H9 (cell line): ENCODE measurements at places on chromosomes 2 and 18. TPM values are rescaled to one million over a fixed set of nuclear protein-coding genes. Genes with fewer than 3 reads are reported as not detected.

DNA sequence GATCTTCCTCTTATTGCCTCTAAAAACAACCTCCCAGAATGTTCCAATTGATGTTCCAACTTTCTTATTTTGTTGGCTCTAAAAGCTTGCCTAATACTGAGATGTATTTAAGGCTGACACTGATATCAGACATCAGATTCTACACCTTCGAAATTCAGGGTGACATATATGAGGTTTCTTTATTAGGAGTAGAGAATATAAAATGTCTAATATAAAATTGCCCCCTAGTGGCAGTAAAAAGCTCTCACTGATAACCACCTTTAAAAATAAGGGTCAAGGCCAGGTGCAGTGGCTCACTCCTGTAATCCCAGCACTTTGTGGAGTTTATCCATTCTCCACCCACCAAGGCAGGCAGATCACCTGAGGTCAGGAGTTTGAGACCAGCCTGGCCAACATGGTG, 789.7 kb upstream of the SLC39A10 start:
- no peaks in the 10 kb centered on the region for H3K27me3 ChIP-seq
- DNase-seq, result no peak
- no peaks in the 10 kb centered on the region for H3K36me3 ChIP-seq

DNA sequence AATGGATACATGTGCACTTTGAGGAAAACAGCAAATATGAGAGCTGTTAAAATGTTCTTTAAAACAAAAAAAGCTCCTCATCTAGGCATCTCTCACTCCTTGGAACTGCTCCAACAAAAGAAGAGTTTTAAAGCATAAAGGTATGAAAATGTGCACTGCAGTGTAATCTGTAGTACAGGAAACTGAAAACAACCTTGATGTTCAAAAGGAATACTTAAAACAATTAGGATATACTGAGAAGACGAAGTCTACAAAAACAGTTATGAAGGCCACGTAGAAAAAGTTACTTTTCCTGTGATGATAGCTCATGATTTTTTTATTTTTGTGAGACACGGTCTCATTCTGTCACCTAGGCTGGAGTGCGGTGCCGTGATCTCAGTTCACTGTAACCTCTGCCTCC, 2.1 kb upstream of the GPR75 start:
- peaks cover 16% of the 10 kb centered on the region; the same call in 2 of the 3 replicates for H3K36me3 ChIP-seq
- H3K27ac ChIP-seq, result no peak overlapping the region
- no peak overlapping the region for H3K4me3 ChIP-seq
- no peaks in the 10 kb centered on the region for H3K4me1 ChIP-seq
- H3K27me3 ChIP-seq, result no peaks in the 10 kb centered on the region; the same call in 1 of the 2 replicates

- H3K27ac ChIP-seq, result no peak within 1 kb of the TSS
- H3K27me3 ChIP-seq, result no peaks in the 10 kb centered on the region
These were observed at the start of gene CSRNP3 for GRCh38 chr2:165469417-165469816. CSRNP3 (plus strand) TSS chr2:165469698; CDS start chr2:165595066, 125,368 bp downstream.

- H3K27me3 ChIP-seq, result no peaks in the 10 kb centered on the region
- H3K27ac ChIP-seq, result no peak overlapping the region
- H3K4me3 ChIP-seq, result no peak overlapping the region
- DNase-seq, result no peak
These were observed 254.2 kb upstream of the SALL3 start for GRCh38 chr18:78725426-78725825.

DNA sequence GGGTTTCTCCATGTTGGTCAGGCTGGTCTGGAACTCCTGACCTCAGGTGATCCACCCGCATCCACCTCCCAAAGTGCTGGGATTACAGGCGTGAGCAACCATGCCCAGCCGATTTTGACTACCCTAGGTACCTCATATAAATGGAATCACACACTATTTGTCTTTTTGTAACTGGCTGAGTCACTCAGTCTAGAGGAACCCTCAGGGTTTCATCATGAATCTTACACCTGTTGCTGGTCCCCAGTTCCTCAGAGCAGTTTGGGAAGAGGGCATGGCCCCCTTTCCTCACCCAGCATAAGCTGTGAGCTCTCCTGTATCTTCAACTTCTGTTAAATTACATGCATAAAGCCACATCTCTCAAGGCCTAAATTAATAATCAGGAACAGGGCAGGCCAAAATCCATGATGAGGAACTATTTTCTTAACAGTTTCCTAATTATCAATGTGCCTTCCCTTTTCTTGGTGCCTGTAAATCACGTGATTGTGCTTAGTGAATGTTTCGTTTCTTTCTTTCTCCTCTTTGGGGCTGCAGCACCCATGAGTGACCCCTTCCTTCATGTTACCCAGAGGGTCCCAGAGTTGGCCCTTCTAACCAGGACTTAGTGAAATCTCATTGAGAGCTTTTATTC, 20.9 kb downstream of the DYSF start:
- no peak for DNase-seq
- no peak overlapping the region for H3K27ac ChIP-seq
- no peak overlapping the region for H3K4me3 ChIP-seq
- H3K4me1 ChIP-seq, result no peaks in the 10 kb centered on the region
- H3K36me3 ChIP-seq, result no peaks in the 10 kb centered on the region
- no peaks in the 10 kb centered on the region for H3K27me3 ChIP-seq

DNA sequence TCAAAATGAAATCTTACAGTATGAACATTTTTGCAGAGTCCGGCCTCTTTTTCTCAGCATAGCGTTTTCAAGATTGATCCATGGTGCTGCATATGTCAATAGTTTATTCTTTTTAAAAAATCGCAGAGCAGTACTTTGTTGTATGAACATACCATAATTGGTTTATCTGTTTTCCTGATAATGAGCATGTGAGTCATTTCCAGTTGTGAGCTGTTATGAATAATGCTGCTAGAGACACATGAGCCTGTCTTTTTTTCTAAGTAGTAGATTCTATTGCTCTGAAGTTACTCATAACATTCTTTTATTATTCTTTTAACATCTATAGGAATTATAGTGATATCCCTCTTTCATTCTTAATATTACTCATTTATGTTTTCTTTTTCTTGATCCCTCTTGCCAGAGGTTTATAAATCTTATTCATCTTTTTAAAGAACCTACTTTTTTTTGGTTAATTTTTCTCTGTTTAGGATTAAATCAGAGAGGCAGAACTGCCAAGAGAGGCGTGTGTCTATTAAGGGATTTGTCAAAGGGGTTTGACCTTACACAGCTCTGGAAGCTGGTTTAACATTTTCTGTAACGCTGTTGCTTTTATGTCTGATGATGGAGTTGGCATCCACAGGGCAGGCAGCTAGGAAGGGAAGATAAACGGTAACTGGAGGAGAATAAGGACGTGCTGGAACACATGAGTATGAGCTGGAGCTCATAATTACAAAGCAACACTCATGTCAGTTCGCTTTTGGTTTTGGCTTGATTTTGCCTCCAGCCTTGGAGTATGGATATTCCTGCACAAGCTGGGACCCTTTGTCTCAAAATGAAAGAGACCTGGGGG, 47.4 kb downstream of the MGAT5 start:
- no peaks in the 10 kb centered on the region for H3K27me3 ChIP-seq
- H3K4me1 ChIP-seq, result peaks cover 3% of the 10 kb centered on the region; the same call in 1 of the 2 replicates
- no peak overlapping the region for H3K4me3 ChIP-seq
- no peaks in the 10 kb centered on the region for H3K36me3 ChIP-seq

DNA sequence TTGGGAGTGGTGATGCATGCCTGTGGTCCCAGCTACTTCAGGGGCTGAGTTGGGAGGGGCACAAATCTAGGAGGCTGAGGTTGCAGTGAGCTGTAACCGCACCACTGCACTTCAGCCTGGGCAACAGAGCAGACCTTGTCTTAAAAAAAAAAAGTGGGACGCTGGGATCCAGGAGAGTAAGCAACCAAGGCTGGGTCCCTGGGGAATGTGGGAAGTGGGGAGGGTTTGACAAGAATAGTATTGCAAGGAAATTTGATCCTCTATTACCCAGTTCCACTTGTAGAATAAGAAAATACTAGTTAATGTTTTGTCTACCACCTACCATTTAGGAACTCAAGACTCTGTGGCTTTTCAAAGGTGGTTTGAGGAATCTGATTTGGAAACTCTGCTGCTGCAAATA, 21.1 kb upstream of the DYTN start:
- no peak overlapping the region for H3K27ac ChIP-seq
- H3K4me3 ChIP-seq, result no peak overlapping the region
- no peak for DNase-seq
- no peaks in the 10 kb centered on the region for H3K27me3 ChIP-seq
- no peaks in the 10 kb centered on the region for H3K4me1 ChIP-seq

SDC1 gene
- total RNA-seq, result 22.3 and 25.1 TPM in 2 replicates

RFTN2 gene
- total RNA-seq, result 0.11 and 0.28 TPM in 2 replicates

DNA sequence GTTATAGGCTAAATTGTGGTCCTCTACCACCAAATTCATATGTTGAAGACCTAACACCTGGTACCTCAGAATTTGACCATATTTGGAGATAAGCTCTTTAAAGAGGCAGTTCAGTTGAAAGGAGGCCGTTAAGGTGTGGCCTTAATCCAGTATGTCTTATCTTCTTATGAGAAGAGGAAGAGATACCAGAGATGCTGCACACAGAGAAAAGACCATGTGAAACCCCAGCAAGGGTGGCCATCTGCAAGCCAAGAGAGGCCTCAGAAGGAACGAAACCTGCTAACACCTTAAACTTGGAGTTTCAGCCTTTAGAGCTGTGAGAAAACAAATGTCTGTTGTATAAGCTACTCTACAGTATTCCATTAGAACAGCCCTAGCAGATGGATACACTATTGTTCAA, 528.1 kb upstream of the DCC start:
- DNase-seq, result no peak
- no peaks in the 10 kb centered on the region for H3K27me3 ChIP-seq
- no peaks in the 10 kb centered on the region for H3K4me1 ChIP-seq
- H3K4me3 ChIP-seq, result no peak overlapping the region
- H3K36me3 ChIP-seq, result no peaks in the 10 kb centered on the region
- H3K27ac ChIP-seq, result no peak overlapping the region

DDX18 gene
- 114 and 115 TPM in 2 replicates for total RNA-seq

DNA sequence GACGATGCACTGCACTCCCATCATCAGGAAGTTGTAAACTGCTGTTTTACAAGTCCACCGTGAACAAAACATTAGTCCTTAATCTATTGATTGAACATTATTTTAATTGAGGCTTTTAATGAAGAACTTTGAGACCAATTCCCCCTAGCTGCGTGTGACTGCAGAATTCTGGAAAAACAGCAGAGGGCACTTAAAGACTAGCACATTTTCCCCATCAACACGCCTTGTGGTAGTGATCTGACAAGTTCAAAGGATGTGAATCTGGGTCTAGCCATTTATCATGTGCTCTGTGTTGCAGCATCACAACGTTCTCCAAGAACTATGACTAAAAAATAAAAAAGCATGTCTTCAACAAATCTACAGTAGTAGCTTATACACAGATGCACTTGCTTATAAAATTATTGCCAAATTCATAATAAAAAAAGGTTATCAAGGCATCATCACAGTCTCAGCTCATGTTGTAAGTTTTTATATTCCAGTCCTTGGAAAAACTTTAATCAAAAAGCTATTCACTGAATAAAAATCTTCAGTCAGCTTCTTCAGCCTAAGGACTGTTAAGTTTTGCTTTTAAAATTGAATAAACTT, 35.8 kb downstream of the SKOR2 start:
- no peak overlapping the region for H3K27ac ChIP-seq
- H3K36me3 ChIP-seq, result no peaks in the 10 kb centered on the region
- H3K27me3 ChIP-seq, result no peaks in the 10 kb centered on the region; the same call in 1 of the 2 replicates
- no peaks in the 10 kb centered on the region for H3K4me1 ChIP-seq
- DNase-seq, result no peak

GRCh38 chr2:68751397-68752339, 17.1 kb downstream of the ARHGAP25 start:
- H3K27me3 ChIP-seq, result no peaks in the 10 kb centered on the region
- no peak overlapping the region for H3K4me3 ChIP-seq
- DNase-seq, result peak; percentile 90
- H3K4me1 ChIP-seq, result peaks cover 4% of the 10 kb centered on the region; the same call in 1 of the 2 replicates

GRCh38 chr2:69931832-69932595, 17.1 kb downstream of the MXD1 start:
- H3K27me3 ChIP-seq, result no peaks in the 10 kb centered on the region
- DNase-seq, result no peak
- no peak overlapping the region for H3K27ac ChIP-seq
- no peaks in the 10 kb centered on the region for H3K36me3 ChIP-seq

GCG gene
- total RNA-seq, result not detected in 2 replicates

ANKRD30BL gene
- not detected in 2 replicates for total RNA-seq

RASGRP3 gene
- total RNA-seq, result not detected in 2 replicates

GRCh38 chr2:119637371-119637770, 41.6 kb upstream of the TMEM177 start:
- H3K27me3 ChIP-seq, result no peaks in the 10 kb centered on the region
- H3K36me3 ChIP-seq, result no peaks in the 10 kb centered on the region
- H3K4me1 ChIP-seq, result no peaks in the 10 kb centered on the region; the same call in 1 of the 2 replicates
- DNase-seq, result no peak
- H3K27ac ChIP-seq, result no peak overlapping the region
- no peak overlapping the region for H3K4me3 ChIP-seq

ARHGEF4 gene
- total RNA-seq, result 12.5 and 12.6 TPM in 2 replicates

- DNase-seq, result no peak
These were observed 25.3 kb upstream of the RPL31 start for GRCh38 chr2:100976645-100977391.

DNA sequence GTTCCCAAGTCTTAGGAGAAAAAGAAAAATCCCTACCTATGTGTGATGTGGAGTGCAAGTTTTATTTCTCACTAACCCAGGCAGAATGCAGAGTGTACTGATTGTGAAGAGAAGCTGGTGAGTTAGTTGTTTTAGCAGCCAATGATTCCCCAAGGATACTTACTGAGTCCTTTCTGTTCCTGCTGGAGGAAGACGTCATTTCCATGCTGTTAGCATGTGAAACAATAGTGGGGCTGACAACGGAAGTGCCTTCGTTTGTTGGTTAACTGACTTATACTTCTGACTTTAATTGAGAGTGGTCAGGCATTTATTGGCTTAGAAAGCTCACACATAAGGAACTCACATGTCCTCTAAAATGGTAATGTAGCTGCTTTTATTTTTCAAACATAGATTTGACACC, 180.6 kb downstream of the MC4R start:
- no peak for DNase-seq
- no peaks in the 10 kb centered on the region; the same call in 1 of the 2 replicates for H3K4me1 ChIP-seq
- no peaks in the 10 kb centered on the region for H3K27me3 ChIP-seq
- peaks cover 4% of the 10 kb centered on the region; the same call in 2 of the 3 replicates for H3K36me3 ChIP-seq
- no peak overlapping the region for H3K4me3 ChIP-seq
- H3K27ac ChIP-seq, result no peak overlapping the region

GRCh38 chr2:88828397-88829137, 137.1 kb downstream of the RPIA start:
- DNase-seq, result no peak
- no peak overlapping the region for H3K4me3 ChIP-seq
- no peaks in the 10 kb centered on the region for H3K4me1 ChIP-seq
